Hematopoietic multipotent progenitor cell treated with erythropoietin and hydrocortisone succinate and interleukin-3 and kit ligand, for 17 days (in vitro differentiated cells): ENCODE measurements at places on chromosomes 4 and X.

DNA sequence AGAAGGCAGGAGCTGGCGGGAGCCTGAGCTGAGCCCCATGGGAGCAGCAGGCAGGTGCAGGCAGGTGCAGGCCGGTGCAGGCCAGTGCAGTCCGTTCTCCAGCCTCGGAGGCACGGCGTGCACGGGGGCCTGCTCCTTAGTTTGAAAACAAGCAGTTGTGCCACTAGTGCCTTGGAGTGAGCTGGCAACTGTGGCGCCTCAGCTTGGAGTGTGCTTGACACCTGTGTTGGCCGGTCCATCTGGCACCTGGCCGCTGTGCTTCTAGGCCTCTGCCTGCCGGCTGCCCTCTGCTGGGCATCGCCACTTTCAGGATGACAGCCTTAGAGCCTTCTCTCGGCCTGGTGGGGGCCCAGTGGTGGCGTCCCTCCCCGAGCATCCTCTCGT lies 47.9 kb downstream of the RGS12 start:
- DNase-seq: no peak

- no peak for DNase-seq
Measured at GRCh38 chr4:81213671-81214070, 1.4 kb downstream of the PRKG2 start.

- DNase-seq: no peak
Measured at GRCh38 chr4:99149426-99150019, 5.4 kb upstream of the ADH4 start.

GRCh38 chr4:166182145-166182544 lies 309.1 kb downstream of the TLL1 start:
- no peak for DNase-seq

DNA sequence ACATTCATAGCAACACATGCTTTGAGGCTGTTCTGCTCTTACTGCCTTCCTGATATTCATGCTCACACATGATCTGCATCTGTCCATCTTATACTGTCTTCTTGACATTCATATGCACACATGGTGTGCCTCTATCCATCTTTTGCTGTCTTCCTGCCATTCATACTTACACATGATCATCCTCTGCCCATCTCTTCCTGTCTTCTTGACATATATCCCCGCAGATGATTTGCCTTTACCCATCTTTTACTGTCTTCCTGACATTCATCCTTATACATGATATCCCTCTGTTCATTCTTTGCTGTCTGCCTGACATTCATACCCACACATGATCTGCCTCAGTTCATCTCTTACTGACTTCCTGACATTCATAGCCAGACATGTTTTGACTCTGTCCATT lies 36.8 kb downstream of the SCML1 start:
- no peak for DNase-seq

- no peak for DNase-seq
Measured at GRCh38 chr4:6617246-6617645, 23.2 kb upstream of the MRFAP1 start.

DNA sequence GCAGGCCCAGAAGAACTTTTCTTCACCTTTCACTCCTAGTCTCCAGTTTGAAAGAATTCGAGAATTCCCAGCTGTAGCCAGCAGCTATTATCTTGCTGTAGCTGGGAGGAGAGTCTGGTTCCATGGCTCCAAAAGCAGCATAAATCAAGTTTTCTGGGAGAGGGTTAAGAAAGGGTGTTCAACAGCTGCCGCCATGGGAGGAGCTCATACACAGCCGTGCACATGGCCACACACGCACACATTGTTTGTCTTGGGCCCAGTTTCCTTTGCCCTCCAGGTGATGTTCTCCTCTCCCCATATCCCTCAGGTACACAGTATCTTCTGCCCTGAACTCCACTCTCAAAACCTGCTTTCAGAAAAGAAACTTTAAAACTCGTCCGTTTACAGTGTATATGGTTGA lies 4.1 kb upstream of the GPC3 start:
- no peak for DNase-seq

DNA sequence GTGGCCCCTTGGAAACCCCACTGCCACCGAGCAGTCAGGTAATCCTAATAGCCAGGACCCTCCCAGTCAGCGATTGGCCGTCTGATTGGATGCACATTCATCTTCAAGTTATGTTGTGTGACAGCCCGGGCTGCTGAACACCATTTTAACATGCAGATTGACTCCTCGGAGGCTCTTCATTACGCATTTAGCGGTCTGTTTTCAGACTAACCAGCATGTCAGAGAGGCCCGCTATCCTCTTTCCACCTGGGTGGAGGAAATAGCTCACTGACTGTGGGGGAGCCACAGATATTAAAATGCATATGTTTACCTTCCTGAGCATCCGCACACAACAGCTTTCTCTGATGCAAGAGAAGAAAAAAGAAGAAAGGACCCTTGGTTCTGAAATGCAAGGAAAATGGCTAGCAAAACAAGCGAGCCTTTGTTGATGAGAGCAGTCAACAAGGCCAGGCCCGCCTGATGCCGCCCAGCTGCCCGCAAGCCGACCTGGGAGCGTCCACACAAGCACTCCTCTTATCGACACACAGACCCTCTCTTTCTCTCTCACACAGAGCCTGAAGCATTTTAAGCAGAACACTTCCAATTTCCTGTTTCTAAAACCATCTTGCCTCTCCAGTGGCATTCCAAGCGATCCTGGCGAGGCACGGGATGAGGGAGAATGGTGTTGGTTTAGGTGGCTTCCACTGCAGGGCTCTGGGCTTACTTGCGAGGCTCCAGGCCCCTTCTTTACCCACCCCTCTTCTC lies 118.3 kb downstream of the MGST2 start:
- DNase-seq: no peak

DNA sequence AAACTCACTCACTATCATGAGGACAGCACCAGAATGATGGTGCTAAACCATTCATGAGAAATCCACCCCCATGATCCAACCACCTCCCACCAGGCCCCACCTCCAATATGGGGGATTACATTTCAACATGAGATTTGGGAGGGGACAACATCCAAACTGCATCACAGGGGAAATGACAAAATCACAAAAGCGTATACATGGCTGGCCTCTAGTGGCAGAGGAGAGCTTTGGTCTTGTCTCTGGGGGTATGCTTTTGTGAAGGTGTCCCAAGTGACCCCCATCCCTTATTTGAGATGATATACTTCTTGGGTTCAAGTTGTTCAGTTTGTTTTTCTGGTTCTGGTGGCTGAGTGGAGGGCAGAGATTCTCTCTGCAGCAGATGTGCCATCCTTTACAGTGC lies 8.5 kb upstream of the SETD7 start:
- no peak for DNase-seq

GRCh38 chrX:119753639-119754257 lies 4.6 kb upstream of the SOWAHD start:
- peak; percentile 22 for DNase-seq

GRCh38 chr4:98068495-98068894 lies 74.8 kb downstream of the STPG2 start:
- DNase-seq: no peak

- DNase-seq: no peak
Measured at GRCh38 chrX:1249101-1249887, 19.3 kb upstream of the CSF2RA start.

- DNase-seq: no peak
Measured at GRCh38 chrX:93322110-93322509, 351.3 kb downstream of the NAP1L3 start.

DNA sequence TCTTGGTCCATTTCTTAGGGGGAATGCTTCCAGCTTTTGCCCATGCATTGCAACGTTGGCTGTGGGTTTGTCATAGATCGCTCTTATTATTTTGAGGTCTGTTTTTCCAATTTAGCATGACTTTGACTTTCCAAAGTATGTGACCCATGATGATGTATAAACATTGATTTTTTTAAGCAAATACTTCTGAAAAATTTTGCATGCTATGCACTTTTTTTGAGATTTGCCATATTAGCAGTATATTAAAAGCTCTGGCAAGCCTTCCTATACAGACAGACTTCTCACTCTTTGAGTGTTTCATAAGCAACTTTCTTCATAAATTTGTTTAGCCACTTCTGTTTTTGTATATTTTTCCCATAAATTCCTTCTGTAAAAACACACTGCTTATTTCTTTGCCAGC lies 746.4 kb upstream of the LCORL start:
- no peak for DNase-seq

DNA sequence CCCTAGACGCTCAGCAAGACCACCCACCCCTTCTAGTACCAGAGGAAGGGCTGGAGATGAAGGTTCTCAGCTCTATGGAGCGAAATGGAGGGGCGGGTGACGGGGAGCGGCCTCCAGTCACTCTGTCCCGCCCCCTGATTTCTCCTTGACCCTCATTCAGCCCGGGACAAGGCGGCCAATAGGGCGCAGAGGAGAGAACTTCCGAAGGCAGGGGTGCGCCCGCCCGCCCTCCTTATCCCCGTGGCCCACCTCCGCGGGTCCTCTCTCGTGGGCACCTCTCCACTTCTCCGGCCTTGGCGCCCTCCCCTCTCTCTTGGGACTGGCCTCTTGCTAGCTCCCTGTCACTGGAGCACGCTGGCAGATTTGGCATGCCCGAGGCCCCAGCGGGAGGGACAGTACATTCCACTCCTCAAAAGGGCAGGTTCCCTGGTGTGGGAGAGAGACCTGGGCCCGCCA lies 1.1 kb upstream of the SEPTIN6 start:
- DNase-seq: no peak

GRCh38 chr4:38025665-38026064 lies 65.5 kb downstream of the PTTG2 start:
- DNase-seq: no peak

GRCh38 chr4:8504279-8505007 lies 63.9 kb downstream of the TRMT44 start:
- DNase-seq: no peak

DNA sequence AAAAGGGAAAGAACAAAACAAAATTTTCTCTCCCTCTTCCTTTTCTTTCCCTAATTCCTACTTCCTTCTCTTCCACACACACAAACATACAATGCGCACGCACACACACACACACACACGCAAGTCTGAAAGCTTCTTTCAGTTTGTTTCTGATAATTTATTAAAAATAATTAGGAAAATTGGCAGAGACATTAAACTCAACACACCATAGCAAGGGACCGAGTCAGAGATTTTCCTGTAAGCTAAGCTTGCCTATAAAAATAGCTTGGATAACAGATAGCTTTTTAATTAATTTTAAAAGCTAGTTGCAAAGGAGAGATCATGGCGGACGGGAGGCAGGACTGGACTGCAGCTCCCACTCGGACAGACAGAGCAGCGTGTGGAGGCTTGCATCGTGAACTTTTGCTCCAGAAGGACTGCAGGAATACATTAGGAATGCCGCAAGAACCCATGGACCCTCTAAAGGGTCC lies 92.6 kb upstream of the MAPK10 start:
- DNase-seq: no peak

GRCh38 chr4:3241898-3242524 lies 6.9 kb upstream of the MSANTD1 start:
- DNase-seq: no peak

DNA sequence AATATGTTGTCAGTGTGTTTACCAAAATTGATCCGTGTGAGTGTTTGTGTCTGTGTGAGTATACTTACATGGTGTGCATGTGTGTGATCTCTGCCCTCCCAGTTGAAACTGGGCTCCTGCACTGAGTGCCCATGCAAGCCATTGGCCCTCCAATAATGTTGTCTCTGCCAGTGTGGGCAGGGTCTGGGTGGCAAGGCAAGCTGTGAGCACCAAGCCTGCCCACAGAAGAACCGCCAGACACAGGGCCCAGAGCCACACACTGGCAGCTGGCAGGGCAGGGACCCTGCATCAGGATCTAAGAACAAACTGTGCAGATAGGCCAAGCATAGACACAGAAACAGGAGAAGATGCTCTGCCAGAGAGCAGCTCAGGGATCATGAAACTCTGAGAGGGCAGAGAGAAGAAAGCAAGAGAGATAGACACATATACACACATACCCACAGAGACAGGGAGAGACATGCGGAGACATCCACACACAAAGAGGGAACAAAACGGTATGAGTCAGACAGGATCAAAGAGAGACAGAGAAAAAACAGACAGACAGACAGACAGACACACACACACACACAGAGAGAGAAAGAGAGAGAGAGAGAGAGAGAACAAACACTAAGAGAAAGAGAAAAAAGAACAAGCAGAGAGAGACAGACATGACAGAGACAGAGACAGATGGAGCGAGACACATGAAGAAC lies 555.0 kb downstream of the MID1IP1 start:
- no peak for DNase-seq

DNA sequence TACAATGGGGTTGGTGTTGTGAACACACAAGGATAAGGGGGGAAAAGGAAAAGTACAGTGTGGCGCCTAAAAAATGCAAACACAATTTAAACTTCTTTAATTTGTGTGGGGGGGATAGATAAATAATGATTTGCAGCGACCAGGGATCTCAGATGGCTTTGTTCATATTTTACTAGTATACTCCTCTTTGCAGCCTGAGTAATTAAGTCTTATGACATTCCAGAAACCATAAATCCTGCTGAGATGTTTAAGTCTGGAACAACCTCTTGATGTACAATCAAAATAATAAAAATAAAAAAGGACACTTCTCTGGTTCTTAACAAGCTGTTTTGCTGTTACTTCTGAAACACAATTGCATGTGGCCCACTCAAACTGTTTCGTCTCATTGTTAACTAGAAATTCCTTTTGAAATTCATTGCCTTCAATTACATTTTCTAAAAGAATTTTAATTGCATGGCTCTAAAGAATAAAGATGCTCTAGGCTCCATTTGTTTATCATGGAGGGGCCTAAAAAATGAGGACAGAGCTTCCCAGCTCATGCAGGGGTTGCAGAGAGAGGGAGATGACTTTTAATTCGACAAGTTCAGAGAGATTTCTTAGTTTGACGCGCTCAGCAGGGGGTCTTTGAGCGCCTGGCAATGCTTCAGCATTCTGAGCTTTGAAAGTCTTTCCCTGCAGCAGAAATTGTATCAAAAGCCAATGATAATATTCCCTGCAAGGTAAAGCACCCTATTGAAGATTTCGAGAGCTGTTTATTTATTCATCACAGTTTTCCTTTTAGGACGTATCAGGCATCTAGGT lies 892.4 kb upstream of the TENM3 start:
- DNase-seq: no peak

DNA sequence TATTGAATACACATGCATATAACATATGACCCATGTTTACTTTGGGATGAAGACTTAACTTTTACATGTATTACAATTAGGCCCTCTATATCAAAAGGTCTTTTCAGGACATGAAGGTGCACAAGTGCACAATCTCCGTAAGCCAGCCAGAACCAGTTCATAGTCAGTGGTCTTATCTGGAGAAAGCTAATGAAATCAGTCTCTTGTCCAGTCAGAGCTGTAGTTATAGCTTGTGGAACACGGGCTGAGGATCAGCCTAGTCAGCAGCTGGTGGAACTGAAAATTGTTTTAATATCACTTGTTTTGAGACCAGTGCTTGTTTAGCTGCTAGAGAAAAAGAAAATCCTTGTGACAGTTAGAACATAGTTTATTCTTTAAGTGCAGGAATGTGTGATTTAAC lies 197.9 kb downstream of the IL13RA2 start:
- no peak for DNase-seq

GRCh38 chr4:17335371-17335770 lies 176.5 kb downstream of the QDPR start:
- no peak for DNase-seq

DNA sequence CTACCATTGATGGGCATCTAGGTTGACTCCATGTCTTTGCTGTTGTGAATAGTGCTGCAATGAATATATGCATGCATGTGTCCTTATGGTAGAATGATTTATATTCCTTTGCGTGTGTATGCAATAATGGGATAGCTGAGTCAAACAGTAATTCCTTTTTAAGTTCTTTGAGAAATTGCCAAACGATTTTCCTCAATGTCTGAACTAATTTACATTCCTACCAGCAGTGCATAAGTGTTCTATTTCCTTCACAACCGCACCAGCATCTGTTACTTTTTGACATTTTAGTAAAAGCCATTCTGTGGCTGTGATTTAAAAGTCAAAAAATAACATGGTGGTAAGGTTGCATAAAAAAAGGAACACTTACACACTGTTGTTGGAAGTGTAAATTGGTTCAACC lies 103.1 kb upstream of the FAM47B start:
- no peak for DNase-seq
